Right ventricle myocardium superior (tissue), 1 donor: ENCODE measurements at places on chromosomes 1 and 21.

GRCh38 chr1:159900086-159900680, at the start of gene CFAP45:
Gene CFAP45 (minus strand): TSS chr1:159900165. CDS start chr1:159900098, 67 bp downstream.
- DNase-seq: peak; percentile 91

DNA sequence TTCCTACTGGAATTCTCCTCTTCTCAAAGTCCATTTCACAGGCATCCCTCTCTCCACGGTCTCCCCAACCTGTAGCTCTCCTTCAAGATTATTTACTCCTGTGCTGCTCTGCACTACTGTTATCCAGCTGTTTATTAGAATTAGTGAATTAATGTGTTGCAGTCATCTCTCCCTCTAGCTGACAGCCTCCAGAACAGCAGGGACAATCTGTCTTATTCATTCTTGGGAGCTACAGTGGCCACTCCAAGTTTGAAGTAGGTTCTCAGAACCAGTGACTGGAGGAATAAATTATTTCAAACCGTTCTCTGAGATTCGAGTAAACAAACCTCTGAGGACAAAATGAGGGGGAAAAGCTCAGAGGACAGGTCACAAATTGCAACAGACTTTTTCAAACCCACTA, 330.9 kb downstream of the RRAGC start:
- DNase-seq: no peak

GRCh38 chr1:61743716-61744580, 1.7 kb downstream of the PATJ start:
- no peak for DNase-seq

DNA sequence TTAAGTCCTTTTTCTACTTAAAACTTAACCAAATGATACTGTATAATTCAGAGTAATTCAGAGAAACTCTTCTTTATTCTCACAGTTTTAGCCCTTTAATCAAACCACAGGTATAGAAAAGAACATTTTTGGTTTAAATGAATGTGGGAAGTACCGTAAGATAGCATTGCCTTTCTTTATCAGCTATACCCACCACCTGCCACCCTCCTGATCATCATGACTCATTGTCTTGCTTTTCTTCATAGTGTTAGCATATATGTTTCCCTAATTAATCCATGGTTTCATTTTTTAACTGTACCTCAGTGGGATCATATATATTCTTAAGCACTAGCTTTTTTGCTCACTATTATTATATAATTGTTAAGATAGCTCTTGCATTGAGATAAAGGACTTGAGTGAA, 27.5 kb upstream of the ANGPTL1 start:
- DNase-seq: no peak

DNA sequence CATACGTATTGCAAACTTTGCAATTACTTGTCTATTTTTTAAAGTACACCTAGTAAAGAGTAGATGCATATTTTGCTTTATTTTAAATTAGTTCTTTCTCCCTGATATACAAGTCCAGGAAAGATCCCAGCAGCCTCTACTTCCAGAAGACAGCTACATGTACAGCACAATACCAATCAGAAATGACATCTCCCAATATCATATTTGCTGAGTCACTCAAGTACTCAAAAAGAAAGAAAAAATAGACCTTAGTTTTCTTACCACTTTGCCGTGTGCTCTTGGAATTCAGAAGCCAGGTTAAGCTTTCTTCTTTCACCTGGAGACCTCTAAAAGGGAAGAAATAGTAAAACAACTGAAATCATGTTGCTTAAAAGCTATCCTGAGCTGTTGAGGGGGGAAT, 412.6 kb upstream of the RUNX1 start:
- DNase-seq: no peak

DNA sequence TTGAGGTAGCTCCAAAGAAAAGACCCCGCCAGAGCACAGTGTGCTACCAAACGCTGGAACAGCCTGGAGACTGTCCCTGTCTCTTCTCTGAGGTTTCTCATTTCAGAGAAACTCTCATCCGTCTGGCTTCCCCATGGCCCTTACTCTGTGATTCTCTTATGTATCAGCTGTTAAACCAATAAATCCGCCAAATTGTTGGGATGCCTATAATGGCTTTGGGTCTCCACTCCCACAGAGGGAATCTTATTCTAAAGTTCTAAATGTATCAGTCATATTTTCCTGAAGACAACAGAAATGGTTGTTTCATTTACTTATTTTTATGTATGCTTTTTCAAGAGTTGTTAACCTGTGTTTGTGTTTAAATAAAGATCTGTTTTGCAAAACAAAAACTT, 4.0 kb downstream of the ERG start:
- DNase-seq: no peak

DNA sequence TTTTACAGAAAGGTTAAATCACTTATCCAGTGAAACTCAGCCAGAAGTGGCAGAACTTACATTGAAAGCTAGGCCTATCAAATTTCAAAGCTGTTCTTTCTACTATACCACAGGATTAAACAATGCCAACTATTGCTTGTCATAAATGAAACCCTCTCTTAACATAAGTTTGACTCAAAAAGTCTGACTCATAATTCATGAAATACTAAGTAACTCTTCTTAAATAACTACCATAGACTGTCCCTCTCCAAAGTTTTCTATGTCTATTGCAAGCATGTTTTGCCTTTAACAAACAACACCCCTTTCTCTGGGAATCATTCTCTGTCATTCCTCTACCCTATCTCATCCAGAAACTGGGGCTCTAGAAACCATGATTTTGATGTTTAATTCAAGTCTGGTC, 109.5 kb upstream of the UBE2U start:
- DNase-seq: no peak

DNA sequence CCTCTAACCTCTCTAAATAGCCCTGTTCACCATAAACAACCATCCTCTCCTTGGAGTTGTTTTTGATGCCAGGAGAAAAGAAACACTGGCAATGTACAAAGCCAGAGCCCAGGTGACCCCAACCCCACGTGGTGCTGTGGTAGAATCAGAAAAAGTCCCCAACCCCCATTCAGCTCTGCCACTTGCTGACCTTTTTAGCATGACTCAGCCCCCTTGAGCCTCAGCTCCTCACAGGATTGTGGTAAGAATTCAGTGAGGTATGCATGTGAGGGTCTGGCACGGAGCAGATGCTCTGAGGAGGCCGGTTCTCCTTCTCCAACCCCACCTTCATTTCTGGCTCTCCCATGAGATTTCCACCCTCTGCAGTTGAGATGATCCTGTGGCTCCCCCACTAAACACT, 11.1 kb upstream of the CHI3L1 start:
- DNase-seq: no peak

GRCh38 chr1:186498695-186499389, 37.9 kb upstream of the PDC start:
- no peak for DNase-seq

DNA sequence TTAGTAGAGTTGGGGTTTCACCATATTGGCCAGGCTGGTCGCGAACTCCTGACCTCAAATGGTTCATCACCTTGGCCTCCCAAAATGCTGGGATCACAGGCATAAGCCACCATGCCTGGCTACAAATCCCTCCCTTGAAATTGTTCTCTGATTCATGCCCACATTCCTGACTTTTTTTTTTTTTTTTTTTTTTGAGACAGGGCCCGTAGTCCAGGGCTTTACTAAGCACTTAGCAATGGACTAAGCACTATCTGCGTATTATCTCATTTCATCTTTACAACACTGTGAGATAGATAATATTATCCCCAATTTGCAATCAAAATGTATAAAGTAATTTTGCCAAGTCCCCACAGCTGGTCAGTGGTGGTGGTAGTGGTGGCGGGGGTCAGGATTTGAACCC, 58.9 kb downstream of the VWA5B1 start:
- DNase-seq: no peak

DNA sequence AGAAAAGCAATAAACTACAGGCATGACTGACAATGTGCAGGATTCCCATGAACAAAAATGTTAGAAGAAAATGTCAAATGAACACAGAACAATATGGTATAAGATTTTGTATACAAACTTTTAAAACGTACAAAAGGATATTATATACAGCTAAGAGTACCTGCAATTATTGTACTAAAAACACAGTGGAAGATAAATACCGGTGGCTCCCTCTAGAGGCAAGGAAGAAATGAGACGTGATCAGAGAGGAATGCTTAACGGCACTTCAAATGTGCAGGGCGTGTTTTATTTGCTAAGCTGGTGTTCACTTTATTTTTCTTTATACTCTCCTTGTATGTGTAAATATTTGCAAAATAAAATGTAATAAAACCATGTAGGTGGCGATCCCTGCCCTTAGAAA, 191.8 kb upstream of the SAMSN1 start:
- no peak for DNase-seq

DNA sequence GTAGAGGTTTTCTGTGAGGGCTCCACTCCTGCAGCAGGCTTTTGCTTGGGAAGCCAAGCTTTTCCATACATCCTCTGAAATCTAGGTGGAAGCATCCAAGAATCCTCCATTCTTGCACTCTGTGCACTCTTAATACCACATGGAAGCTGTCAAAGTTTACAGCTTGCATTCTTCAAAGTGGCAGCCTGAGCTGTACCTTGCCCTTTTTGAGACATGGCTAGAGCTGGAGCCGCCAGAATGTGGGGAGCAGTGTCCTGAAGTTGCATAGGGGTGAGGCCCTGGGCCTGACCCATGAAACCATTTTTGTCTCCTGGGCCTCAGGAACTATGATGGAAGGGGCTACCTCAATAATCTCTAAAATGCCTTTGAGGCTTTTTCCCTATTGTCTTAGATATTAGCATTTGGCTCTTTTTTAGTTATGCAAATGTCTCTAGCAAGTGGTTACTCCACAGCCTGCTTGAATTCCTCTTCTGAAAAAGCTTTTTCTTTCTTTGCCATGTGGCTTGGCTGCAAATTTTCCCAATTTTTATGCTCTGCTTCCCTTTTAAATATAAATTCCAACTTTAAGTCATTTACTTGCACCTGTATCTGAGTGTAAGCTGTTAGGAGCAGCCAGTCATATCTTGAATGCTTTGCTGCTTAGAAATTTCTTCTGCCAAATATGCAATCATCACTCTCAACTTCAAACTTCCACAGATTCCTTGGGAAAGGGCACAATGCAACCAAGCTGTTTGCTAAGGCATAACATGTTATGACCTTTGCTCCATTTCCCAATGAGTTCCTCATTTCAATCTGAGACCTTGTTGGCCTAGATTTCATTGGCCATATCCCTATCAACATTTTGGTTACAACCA, 92.1 kb upstream of the ARTN start:
- DNase-seq: no peak

GRCh38 chr21:32860399-32860798, 88.8 kb upstream of the PAXBP1 start:
- DNase-seq: no peak

DNA sequence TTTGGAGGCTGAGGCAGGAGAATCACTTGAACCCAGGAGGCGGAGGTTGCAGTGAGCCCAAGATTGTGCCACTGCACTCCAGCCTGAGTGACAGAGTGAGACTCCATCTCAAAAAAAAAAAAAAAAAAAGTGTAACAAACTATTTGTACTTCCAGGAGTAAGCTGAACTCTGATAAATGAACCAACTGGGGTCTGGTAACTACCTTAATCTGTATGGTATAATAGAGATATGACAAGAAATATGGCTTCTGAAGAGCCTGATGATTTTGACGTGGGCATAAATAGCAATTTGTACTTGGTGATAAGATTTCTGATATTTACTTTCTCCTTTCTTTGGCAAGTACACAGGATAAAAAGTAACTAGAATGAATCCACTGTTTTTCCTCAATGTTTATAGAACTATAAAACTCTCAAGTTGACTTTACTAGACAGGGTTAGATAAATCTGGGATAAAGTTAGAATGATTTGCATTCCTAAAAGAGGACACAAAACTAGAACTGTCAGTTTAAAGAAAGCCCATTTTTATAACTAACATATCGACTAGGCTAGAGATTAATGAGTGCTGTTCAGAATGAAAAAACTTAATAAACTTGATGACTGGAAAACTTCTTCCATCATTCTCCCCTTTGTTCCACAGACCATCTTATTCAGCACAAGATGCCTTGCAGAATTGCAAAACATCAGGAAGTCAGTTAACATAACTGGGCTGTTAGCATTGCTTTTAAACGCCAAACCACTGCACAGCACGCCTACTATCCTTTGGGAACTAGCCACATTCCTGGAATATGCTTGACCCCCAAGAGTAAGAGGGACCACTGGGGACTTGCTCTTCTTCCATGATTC, 51.5 kb upstream of the EDARADD start:
- DNase-seq: no peak
